Activated CD8-positive, alpha-beta memory T cell treated with anti-CD3 and anti-CD28 coated beads for 1 hour (primary cell): ENCODE measurements at places on chromosomes 1 and 21.

GRCh38 chr1:34500451-34500850 is 254.4 kb upstream of the GJB5 start:
- DNase-seq, result no peak

DNA sequence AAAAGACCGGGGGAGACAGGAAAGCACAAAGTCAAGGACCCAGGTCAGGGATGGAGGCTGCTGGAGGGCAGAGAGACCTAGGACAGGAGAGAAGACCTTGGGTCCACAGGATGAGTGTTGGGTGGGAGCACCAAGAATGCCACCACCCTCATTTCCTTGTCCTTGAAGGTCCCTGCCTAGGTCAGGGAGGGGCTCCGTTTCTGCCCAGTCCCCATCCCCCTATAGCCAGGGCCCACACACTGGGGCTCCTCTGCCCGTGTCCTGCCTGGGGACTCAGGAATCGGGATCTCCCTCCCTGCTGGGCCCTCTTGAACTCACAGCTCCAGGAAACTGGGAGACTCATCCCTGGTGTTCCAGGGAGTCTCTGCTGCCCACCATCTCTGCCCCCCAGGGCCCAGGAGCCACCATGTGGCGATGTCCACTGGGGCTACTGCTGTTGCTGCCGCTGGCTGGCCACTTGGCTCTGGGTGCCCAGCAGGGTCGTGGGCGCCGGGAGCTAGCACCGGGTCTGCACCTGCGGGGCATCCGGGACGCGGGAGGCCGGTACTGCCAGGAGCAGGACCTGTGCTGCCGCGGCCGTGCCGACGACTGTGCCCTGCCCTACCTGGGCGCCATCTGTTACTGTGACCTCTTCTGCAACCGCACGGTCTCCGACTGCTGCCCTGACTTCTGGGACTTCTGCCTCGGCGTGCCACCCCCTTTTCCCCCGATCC is 584 bp downstream of the TINAGL1 start:
- DNase-seq, result no peak

GRCh38 chr1:185824106-185824505 is 89.9 kb downstream of the HMCN1 start:
- no peak for DNase-seq

GRCh38 chr1:73659136-73659535 is 538.8 kb downstream of the LRRIQ3 start:
- DNase-seq, result no peak

GRCh38 chr1:43962324-43962723 is 7.5 kb upstream of the DPH2 start:
- DNase-seq, result no peak

DNA sequence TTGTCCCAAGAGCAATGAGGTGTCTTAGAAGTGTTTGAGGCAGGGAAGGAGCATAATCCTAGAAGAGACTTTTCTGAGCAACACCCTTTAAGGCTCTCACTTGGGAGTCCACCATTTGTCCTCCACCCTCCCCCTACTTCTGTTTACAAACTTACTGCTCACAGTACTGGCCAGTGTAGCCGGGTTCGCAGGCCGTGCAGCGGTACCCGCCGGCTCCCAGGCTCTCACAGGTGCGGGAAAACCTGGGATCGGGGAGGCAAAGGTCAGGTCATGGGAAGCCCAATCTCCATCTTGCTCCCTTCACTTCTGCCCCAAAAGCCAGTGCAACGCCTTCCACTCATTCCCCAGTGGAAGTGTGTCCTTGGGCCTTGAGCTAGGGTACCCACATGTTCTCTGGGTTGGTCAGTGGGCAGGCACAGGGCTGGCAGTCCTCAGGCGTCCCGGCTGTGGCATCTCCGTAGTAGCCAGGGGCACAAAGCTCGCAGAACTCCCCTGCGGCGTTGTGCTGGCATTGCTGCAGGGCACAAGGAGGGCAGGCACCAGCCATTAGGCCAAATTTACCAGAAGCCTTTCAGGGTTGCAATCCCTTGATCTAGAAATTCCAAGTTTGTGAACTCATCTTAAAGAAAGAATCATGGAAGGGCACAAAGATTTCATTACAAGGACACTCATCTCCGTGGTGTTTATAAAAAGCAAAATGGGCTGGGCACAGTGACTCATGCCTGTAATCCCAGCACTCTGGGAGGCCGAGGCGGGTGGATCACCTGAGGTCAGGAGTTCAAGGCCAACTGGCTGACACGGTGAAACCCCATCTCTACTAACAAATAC is 49.8 kb downstream of the LDLRAD2 start:
- DNase-seq, result no peak

DNA sequence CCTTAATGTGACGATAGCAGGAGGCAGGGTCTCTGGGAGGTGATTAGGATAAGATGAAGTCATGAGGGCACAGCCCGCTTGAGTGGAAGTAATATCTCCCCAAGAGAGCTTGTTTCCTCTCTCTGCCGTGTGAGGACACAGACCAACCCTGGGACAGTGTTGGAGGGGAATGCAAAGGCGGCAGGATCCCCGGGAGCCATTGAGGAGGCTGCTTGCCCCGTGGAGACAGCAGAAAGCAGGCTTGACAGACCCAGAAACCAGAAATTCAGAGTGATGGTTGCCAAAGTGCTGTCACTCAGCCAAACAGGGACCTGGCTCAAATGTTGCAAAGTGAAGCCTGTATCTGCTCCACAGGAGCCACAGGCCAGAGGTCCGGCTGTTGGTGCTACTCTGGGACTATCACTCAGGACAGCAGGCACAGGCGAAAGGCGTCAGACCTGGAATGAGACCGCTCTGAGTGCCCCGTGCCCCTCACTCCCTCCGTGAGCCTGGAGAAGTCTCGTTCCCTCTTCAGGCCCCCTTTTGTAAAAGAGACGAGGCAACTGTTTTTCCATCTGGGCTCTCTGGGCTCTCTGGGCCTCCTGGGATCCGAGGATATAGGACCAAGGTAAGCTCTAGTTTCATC is 96.6 kb upstream of the VANGL1 start:
- DNase-seq, result no peak
